ENCODE measurements at places on chromosomes 1 and 21.

- DNase-seq = no peak
Measured at GRCh38 chr1:178740924-178741323, 15.9 kb downstream of the RALGPS2 start.

GRCh38 chr1:184906761-184907160 is 67.5 kb downstream of the NIBAN1 start:
- no peak for DNase-seq

- DNase-seq = no peak
Measured at GRCh38 chr21:46065914-46066551, 31.9 kb upstream of the COL6A2 start.

- DNase-seq = no peak
Measured at GRCh38 chr1:230314142-230314470, 112.0 kb downstream of the PGBD5 start.

DNA sequence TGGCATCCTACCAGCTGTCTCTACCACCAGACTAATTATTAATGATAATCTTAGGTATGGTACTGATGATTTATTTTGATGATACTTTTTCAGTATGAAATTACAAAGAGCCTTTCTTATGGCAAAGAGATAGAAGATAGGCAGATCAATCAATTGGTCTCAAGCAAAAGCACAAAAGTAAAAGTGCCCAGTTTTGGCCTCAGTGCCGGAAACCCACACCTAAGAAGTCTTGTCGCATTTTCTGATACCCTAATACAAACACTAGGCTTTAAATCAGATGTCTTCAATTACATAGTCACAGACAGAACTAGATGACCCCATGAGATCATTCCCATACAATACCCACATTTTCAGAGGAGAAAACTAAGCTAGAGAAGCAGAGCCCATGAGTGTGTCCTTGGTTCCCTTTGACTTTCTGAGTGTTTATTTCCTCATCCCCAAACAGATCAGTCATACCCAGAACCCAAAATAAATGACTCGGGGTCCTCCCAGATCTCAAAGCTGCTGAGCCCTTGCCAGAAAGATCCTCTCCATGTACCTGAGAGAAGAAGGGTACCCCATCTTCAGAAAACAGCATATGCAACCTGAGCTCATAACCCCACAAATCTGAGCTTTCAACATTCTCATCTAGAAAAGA is 7.7 kb downstream of the ITPKB start:
- no peak for DNase-seq

- no peak for DNase-seq
Measured at GRCh38 chr1:6267686-6268322, 6.9 kb upstream of the GPR153 start.

DNA sequence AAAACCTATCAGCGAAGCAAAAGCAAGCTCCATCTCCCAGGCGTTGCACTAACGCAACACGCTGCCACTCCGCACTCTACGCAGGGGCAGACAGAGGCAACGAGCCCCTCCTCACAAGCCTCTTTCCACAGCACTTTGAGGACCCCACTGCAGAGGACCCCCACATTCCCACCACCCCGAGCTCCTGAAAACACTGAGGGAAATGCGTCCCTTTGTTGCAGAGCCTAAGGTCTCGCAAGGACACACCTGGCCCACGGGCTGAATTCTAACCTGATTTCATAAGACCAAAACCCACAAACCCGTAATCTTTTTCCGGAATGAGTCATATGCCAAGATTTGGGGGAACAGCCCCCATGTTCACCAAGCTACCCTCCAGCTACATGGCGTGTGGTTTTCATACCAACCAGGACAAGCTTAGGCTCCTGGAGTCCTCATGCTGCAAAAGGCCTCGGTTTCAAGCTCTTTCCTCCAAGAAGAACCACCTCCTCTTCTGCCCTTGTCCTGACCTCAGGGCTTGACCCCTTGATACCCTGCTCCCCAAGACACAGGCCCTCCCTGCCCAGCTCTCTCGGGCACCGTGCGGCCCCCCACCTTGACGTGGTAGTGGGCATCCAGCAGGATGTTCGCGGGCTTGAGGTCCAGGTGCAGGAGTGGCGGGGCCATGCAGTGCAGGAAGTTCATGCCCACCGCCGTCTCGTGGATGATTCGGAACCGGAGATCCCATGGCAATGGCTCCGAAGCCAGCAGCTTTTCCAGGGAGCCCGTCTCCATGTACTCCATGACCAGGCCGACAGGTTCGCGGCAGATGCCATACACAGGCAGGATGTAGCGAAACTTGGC is 10.7 kb downstream of the RIPK4 start:
- DNase-seq = peak; percentile 48

DNA sequence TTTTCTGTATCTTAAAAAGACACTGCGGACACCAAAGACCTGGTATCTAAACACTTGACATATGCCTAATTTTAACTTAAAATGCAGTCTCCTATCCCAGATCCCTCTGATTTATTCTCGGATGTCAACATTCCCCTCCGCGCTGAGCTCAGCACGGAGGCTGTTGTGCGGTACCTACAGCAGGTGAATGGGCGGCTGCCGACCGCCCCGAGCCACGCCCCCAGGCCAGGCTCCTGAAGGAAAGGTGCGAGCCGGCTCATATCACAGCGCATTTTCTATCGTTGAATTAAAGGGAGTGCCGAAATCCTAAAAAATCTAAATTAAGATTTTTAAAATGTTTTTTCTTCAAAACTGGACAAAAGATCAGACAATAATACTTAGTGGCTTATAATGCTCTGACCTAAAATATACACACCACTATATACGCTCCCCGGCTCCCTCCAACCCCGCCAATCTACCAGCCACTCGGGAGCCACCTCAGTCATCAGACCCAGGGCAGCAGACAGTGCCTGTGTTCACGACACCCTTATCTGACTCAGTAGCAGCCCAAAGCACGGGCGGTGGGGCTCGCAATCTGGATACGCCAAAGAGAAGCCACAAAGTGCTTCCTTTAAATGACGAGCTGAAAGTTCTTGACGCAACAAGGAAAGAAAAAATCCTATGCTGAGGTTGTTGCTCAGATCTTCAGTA is 4.1 kb downstream of the WRAP73 start:
- no peak for DNase-seq

- DNase-seq = no peak
Measured at GRCh38 chr21:26284531-26284930, 114.0 kb upstream of the APP start.

DNA sequence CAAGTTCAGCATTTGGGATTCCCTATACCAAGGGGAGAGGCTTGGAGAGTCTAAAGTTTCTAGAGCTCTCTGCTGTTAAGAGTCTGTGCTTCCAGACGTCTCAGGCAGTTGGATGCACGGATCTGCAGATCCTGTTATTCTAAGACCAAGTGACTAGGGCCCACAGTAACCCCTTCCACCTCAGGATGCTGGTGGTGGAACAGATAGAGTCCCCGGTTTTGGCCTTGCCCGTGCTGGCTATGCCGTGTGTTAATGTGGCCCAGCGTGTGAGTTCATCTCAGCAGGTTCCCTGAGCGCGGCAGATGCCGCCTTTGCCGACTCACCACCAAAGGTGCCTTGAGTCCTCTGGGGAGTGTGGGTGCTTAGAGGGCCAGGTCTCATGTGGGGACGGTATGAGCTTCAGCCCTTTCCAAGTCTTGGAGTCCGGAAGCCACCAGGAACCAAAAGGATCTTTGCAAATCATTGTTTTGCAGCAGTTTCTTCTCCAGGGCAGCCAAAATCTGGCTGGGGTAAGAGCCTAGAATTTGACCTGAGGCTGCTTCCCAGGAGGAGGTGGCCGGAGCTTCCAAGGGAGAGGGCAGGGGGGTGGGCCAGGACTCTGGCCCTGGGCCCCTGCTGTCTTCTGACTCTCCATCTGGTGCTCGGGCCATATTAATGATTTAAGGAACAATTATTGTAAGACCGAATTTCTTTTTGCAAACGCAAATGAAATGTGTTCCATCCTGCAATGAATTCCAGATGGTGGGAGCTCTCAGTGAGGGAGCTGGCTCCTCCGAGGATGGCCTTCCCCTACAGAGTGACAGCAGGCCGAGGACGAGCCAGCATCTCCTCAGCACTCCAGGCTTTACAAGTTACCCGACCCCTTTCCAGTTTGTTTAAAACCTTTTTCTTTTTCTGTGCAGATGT is 205.7 kb downstream of the FOXD2 start:
- no peak for DNase-seq

- DNase-seq = no peak
Measured at GRCh38 chr1:219419065-219419464, 193.8 kb downstream of the ZC3H11B start.

GRCh38 chr1:70348399-70349165 is 5.9 kb downstream of the ANKRD13C start:
- no peak for DNase-seq

GRCh38 chr1:204415351-204415750 is 3.7 kb upstream of the PPP1R15B start:
- no peak for DNase-seq

GRCh38 chr1:169739980-169740379 is 6.1 kb upstream of the SELE start:
- DNase-seq = no peak

DNA sequence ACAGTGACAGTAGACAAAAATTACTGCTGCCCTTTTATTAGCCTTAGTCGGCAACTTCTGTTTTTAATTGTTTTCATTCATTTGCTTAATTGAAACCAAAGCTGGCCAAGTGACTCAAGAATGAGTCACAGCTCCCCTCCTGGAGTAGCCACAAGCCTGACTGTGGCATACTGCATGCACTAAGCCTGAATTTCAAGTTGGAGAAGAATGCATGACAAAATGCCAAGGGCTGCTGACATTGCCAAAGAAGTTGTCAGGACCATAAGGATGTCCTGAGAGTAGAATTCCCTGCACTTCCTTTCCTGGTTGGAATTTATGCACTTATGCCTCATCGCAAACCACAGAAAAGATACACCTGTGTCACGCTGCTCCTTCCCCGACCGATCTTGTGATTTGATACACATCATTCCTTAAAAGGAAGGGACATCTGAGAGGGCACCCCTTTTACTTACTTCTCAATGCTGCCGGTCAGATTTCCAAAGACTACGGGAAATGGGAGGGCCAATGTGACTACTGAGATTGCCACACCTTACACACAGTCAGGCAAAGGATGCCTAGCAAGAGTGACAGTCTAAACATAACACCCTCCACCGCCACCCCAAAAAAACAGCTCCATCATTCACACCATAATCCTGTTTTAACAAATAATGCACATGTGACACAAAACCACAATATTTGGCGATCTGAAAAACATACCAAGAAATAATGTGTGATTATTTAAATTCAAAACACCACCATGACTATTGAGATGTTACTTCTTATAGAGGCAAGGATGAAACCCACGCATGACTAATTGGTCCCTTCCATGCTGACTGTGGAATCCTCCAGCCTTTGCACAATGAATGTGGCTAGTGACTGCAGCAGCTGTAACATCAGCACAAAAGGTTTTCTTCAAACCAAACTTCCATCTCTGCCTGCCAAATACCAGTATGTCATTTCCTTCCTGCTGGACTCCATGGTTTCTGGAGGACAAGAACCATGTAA is 28.2 kb downstream of the VAV3 start:
- no peak for DNase-seq

DNA sequence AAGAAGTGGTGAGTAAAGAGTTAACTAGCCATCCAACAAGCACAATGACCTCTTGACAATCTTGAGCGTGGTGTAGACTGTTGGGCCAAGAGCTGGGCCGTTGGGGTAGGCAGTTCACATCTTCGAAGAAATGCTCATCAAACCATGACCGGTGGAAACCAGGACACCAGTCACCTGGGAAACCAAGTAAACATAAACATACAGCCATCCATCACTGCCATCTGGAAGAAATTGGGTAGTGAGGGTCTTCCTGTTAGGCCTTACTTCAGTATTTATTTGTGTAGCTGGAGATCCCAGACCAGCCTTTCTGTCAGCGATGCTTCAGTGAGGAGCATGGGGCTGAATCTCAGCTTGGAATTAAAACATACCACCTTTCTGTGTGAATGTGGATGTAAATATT is 108.1 kb upstream of the HAO2 start:
- DNase-seq = no peak

DNA sequence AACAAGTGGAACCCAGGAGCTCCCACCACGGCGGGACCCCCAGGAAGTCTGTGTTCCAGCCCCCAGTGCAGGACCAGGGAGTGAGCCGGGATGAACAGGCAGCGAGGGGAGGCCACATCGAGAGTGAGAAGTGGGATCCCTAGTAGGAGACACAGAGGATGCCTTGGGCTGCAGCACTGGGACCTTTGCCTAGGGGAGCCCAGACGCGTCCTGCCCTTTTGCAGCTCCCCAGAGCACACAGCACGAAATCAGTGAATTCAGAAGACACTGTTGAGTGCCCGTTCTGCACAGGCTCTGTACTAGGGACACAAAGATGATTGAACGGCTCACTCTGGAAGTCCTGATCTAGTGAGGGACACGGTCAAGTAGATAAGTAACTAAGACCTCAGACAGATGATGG is 23.5 kb downstream of the TRIM67 start:
- no peak for DNase-seq

- DNase-seq = no peak
Measured at GRCh38 chr1:60813071-60813470, 269.3 kb upstream of the NFIA start.

DNA sequence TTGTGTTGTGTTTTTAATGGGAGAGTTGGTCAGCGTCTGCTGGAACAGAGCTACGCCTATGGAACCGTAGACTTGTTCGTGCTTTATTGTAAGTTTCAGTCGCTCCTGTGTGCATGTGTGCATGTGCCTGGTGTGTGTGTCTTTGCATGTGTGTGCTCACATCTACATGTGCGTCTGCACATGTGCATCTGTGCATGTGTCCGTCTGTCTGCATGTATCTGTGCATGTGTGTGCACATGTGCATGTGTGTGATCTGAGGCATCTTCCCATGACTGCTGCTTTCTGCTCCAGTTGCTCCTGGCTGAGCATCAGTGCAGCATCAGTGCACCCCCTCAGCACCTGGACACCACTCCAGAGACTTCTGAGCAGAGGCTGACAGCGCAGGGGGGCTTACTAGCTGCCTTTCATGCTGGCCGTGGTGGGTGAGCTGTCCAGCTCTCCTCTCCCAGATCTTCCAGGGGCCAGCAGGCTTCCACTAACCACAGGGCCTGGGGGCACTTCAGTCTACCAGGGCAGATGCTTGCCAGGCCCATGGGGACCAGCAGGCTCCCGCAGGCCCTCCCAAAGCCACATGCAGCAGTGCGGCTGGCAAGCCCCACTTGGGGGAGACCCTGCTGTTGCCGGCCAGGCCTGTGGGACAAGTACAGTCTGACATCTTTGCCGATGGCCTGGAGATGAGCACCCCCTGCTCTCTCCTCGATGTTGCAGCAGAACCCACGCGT is 47.8 kb upstream of the PCBP3 start:
- no peak for DNase-seq

- peak; percentile 78 for DNase-seq
Measured at GRCh38 chr1:59052166-59052590, 244.7 kb upstream of the FGGY start.

- no peak for DNase-seq
Measured at GRCh38 chr1:115036814-115037507, 7.3 kb downstream of the TSHB start.

- no peak for DNase-seq
Measured at GRCh38 chr1:50735443-50735842, 224.6 kb downstream of the FAF1 start.

GRCh38 chr1:56688522-56689026 is 43.5 kb downstream of the PRKAA2 start:
- DNase-seq = no peak

GRCh38 chr1:181712711-181713110 is 229.4 kb downstream of the CACNA1E start:
- DNase-seq = no peak
